ENCODE measurements at places on chromosomes 16 and 17.
A peak's percentile ranks its signal among the peaks of the same experiment; 100 is the strongest.

GRCh38 chr17:35740997-35741931, 9.8 kb downstream of the RASL10B start:
- DNase-seq: no peak

GRCh38 chr16:53695070-53695469, 8.6 kb downstream of the RPGRIP1L start:
- DNase-seq: no peak

GRCh38 chr17:78779850-78780249, 2.2 kb downstream of the CYTH1 start:
- DNase-seq: peak; percentile 33

- peak; percentile 30 for DNase-seq
These were observed at the start of gene SPNS2 for GRCh38 chr17:4498461-4499397. Gene SPNS2 (plus strand): TSS chr17:4498881. CDS start chr17:4499048, 167 bp downstream.

GRCh38 chr16:23941963-23942564, 106.3 kb downstream of the PRKCB start:
- DNase-seq: no peak

- DNase-seq: no peak
These were observed 46.9 kb downstream of the IRX6 start for GRCh38 chr16:55370762-55371482.

GRCh38 chr17:3688027-3688553, 7.9 kb downstream of the P2RX5 start:
- DNase-seq: no peak

DNA sequence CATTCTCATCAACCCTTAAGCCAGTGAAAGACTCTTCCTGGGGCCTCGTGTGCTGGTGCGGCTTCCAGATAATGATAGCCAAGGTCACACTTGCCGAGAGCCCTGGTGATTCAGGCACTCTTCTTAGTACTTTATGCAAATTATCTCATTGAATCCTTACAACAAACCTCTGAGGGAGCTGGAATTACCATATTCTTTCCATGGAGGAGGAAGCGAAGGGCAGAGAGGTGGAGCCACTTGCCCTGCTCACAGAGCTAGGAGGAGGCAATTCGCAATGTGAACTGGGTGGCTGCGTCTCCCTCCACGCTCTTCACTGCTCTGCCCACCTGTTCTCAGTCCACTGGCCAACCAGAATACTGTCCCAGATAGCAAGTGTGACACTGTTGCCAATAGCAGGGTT, 409.7 kb downstream of the SNX29 start:
- no peak for DNase-seq
